Left renal pelvis (tissue), 4 donors: ENCODE measurements at places on chromosomes 2 and 18.

DNA sequence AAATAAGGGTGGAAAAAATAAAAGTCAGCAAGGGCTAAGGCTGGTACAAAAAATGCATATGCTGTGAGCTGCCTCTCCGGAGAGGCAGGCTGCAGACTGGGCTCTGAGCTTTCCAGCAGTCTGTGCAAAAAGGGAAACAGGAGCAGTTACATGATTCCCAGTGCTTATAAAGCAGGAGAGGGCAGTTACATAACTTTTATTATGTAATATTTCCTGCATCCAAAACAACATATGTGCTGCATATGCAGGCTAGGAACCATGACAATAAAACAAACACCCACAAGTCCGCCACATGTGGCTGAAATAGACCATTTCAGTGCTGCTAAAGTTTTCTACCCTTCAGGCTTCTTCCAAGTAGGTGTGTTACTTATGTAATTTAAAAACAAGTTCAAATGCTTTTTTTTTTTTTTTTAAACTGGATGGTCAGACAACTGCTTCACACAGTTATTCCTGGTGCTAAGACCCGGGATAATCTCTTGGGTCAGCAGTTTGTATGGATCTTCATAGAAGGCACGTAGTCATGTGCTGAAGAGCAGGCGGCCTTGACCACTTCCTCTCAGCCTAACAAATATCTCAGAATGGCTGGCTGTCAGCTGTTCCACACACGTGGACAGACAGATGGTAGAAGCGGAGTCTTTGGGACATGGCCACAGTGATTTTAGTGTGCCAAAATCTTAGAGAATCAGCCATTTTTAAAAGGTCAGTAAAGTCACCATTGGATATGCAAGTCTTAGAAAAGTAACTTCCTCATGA lies 43.5 kb downstream of the ARMC9 start:
- DNase-seq = no peak

DNA sequence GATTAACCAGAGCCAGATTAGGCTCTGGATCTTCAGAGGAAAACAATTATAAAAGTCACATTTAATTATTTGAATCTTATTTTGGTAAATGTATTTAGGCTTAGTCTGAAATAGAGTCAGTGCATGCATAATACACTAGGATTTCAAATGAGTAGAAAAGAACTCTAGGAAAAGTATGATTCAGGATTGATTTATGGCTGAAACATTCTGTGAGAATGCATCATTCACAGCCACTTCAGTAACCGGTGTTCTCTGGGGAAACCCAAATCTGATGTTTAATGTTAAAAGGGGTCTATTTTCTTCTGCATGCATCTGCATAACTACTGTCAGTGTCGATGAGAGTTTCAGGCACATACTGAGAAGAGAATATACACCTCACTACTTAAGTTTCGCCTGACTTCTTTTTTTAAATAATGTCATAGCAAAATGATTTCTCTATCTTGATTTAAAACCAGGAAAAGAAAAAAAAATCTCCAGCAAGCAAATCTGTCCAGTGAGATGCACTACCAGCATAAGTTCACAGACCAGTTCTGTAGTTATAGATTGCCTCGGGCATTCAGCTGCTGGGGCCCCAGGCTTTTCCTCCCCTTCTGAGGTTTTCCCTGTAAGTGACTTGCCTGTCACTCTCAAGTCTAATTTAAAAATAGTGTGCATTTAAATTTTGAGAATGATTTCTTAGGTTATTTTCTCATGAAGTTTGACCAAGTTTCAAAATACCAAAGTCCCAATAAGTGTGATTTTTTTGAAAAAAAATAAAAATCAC lies 501.5 kb downstream of the NR4A2 start:
- DNase-seq = no peak

DNA sequence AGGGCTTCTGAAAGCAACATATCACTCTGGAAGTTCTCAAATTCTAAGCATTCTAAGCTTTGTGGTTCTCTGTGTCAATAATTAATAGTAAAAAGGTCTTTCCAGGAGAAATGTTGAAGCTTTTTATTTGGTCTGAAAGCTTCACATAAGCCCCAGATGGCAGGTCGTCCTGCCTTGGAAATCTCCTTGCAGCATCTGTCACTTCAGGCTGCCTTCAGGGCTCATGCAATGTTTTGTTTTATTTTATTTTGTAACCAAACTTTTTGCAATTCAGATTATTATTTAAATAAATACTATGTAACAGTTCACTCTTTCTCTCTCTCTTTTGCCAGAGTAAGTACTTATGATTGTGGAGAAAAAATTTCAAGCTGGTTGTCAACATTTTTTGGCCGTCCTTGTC lies 46.7 kb upstream of the FHOD3 start:
- DNase-seq = no peak

DNA sequence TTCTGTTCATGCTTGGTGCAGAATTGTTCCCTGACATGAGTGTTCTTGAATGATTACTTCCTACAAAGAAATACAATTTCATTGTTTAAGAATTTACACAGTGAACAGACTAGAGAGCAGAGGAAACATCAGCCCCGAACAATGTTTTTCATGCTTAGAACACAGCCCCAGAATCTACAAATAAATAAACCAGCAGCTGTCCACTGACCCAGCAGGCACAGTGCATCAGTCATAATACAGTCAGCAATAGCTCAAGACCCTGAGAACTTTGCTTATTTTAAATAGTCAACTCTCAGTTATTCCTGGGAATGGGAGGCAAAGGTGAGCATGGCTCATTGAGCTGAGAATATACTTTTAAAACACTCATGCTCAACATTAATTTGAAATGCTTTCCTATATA lies 38.4 kb downstream of the XIRP2 start:
- no peak for DNase-seq

DNA sequence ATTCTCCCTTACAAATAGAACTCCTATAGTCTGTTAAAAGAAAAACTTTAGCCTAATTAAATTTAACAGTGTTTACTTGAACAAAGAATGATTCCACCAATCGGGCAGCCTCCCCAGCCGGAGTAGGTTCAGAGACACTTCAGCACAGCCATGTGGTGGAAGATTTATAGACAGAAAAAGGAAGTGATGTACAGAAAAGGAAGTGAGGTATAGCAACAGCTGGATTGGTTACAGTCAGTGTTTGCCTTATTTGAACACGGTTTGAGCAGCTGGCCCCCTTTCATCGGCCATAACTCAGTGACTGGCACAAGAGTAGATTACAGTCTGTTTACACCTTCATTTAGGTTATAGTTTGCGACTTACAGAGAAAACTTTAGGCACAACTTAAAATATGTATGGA lies 2.1 kb upstream of the SKA1 start:
- DNase-seq = no peak

DNA sequence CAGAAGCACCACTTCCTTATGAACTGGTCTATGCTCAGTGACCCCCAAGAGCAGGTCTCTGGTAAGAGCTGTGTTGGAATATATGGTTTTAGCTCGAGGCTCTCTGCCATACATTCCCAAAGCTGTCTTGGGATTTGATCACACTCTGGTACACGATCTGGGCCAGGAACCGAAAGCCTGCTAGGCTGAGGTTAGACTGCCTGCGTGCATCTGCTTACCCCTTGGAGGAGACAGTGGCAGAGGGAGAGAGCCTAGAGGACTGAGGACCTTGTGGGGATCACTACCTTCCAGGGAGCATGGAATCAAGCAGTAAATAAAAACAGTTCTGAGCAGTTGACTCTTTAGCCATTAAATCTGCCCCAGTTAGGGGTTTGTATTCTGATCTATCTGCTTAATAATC lies 63.7 kb downstream of the ZNF532 start:
- DNase-seq = no peak

DNA sequence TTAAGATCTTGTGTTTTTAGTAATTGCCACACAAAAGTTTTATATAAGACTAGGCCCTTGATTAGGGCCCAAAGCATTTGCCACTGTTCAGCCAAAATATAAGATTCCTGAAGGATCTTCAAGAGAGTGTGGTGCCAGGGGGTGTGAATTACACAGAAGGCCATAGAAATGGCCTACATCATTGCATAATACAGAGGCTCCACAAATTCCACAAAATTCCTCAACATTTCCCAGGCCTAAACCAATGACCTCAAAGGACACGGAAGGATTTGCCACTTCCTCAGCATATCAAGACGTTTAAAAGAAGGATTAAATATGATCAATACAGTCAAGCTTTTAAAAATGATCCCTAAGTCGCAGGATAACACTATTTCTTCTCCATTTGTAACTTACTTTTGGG lies 24.1 kb downstream of the COL6A3 start:
- DNase-seq = no peak
